Calu3 (cell line): ENCODE measurements at places on chromosomes 2 and 18. TPM values are rescaled to one million over a fixed set of nuclear protein-coding genes. Genes with fewer than 3 reads are reported as not detected.

PSMA8 gene
- not detected in 2 replicates for total RNA-seq

BCL2 gene
- 2.9 and 4.0 TPM in 2 replicates for total RNA-seq

RNF125 gene
- total RNA-seq: 0.50 and 0.98 TPM in 2 replicates

RMND5A gene
- total RNA-seq: 46.5 and 52.4 TPM in 2 replicates

AP1S3 gene
- 108 and 119 TPM in 2 replicates for total RNA-seq

- DNase-seq: no peak
Measured at GRCh38 chr18:22268641-22269128, 99.3 kb downstream of the GATA6 start.

DNA sequence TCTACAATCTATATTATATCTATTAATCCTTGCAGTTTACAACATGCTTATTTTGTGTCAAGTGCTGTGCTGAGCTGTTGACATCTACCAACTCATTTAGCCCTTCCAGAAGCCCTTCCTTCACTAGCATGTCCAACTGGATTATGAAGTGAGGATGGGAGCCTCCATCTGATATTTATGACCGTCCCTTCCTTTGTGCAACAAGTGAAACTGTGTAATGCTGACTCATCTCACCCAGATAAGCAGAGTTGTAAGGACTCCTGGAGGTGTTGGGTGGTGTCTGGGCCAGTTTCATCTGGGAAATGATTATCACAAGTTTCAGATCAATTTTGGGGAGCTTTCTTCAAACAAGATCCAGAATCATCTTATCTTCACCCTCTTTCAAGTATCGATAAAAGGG lies 156.6 kb upstream of the ETAA1 start:
- no peak for DNase-seq

DNA sequence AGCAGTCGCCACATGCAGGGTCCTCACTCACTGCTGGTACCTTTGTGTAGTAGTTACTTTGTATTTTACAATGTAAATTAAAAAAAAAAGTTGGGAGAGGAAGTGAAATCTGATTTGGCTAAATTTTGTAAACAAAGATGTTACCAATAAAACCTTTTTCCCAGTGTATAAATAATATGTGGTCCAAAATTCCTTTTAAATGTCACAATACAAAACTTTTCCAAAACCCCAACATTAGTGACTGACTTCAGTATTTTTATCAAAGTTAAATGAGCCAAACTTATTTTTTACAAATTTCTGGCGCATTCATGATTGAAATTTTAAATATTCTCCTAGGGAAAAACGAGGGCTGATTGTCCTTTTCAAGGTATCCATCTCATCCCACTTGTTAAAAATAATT lies 239.9 kb downstream of the AGAP1 start:
- DNase-seq: no peak

- DNase-seq: no peak
Measured at GRCh38 chr2:235413064-235413463, 80.8 kb upstream of the AGAP1 start.
